EH (cell line): ENCODE measurements at places on chromosomes 12 and 14.

GRCh38 chr14:61563162-61563511 is 132.2 kb upstream of the HIF1A start:
- DNase-seq: no peak

GRCh38 chr12:44357494-44357893 is 518.6 kb downstream of the NELL2 start:
- peak; percentile 7 for DNase-seq

DNA sequence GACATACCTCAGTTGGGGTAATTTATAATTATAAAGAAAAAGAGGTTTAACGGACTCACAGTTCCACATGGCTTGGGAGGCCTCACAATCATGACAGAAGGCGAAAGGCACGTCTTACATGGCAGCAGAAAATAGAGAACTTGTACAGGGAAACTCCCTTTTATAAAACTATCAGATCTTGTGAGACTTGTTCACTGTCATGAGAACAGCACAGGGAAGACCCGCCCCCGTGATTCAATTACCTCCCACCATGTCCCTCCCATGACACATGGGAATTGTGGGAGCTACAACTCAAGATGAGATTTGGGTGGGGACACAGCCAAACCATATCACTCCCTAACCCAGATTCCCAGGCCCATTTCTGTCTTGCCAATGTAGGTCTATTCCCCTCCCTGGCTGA is 22.1 kb downstream of the MYO1H start:
- no peak for DNase-seq

DNA sequence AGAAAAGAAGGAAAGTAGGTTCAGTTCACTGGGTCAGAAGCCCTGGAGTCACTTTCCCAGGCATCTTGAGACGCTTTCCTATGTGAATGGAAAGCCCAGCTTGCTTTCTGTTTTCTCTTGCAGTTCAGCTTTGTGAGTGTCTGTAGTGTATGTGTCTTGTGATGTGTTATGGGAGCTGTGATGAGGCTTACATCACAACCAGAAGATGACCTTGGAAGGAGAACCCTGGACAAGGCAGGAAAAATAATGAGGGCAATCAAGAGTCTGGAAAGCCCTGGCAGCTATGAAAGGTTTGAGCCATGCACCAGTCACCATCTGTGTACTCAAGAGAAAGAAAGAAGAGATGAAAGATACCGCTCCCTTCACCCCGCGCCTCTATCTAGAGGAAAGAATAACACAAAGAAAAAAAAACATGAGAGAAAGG is 35.2 kb upstream of the PTGR2 start:
- DNase-seq: no peak

- peak; percentile 78 for DNase-seq
Measured at GRCh38 chr12:111596985-111597830, 1.9 kb downstream of the ATXN2 start.

GRCh38 chr12:54273981-54274380 is 5.9 kb downstream of the CBX5 start:
- DNase-seq: no peak

GRCh38 chr12:29734734-29735133 is 49.0 kb downstream of the TMTC1 start:
- DNase-seq: no peak

DNA sequence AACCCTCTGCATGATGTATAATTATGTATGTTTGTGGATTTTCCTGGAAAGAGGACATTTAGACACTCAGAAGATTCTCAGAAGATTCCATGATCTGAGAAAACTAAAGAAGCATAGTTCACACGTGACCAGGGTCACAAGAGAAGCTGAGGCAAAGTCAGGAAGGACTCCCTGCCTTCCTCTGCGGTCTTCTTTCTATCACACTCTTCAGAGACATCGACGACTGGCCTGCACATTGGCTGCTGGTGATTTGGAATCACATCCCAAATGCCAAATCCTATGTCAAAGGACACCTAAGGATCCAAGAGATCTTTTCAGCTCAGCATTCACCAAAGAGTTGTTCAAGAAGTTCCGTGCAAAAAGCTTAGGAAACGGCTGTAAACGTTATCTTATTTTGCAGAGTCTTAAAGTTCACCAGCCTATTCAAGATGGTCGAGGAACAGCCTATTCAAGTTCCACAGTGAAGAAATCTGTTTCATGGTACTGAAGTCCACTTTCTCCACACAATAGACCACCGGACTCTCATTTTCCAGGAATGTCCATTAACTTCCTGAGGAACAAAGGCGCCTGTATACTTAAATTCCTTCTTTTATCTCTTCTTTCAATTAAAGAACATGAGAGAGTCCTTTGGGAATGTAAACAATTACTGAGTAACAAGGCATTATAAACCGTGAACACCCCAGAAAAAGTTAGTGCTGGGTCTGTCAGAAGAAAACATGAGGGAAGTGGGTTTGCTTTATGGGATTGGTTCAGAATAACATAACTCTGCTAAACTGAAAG is 42.1 kb downstream of the IGF1 start:
- DNase-seq: peak; percentile 88

DNA sequence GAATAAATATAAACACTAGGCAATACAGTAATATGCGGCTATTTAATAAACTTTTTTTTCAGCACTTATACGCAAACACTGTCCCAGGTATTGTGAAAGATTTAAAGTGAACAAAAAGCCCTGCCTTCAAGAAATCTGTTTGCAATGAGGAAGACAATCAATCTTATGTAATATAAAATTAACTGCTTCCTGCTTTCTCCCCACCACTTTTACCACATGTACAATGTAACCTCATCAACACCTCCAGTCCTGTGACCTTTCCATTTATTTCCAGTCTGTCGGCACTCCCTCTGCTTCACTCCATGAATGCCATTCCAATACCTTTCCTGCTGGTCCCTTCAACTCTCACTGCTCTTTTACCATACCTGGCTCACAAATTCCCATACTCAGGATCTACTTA is 10.5 kb downstream of the SNX6 start:
- no peak for DNase-seq

DNA sequence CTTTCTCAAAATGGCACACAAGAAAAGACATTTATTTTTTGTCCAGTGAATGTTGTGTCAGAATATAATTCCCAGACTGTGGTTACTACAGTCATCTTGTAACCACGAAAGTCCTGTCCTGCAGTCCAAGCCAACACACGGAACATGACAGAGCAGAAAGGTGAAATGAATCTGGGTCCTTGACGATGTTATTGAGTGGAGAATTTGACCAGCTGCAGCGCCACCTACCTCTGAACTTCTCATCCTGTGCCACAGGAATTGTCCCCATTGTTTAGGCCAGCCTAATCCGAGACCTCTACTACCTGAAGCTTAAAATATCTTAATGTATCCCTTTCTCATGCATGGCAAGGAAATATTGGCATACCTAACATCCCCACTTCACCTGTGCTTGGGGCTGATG is 64.1 kb upstream of the OTX2 start:
- DNase-seq: peak; percentile 1

- DNase-seq: no peak
Measured at GRCh38 chr12:121444842-121445202, 44.9 kb downstream of the RNF34 start.

- no peak for DNase-seq
Measured at GRCh38 chr12:82363990-82364389, 5.7 kb downstream of the METTL25 start.

GRCh38 chr12:75764091-75764841 is 252.9 kb upstream of the KRR1 start:
- DNase-seq: no peak

GRCh38 chr12:98924-99352 is 32.4 kb downstream of the IQSEC3 start:
- no peak for DNase-seq

DNA sequence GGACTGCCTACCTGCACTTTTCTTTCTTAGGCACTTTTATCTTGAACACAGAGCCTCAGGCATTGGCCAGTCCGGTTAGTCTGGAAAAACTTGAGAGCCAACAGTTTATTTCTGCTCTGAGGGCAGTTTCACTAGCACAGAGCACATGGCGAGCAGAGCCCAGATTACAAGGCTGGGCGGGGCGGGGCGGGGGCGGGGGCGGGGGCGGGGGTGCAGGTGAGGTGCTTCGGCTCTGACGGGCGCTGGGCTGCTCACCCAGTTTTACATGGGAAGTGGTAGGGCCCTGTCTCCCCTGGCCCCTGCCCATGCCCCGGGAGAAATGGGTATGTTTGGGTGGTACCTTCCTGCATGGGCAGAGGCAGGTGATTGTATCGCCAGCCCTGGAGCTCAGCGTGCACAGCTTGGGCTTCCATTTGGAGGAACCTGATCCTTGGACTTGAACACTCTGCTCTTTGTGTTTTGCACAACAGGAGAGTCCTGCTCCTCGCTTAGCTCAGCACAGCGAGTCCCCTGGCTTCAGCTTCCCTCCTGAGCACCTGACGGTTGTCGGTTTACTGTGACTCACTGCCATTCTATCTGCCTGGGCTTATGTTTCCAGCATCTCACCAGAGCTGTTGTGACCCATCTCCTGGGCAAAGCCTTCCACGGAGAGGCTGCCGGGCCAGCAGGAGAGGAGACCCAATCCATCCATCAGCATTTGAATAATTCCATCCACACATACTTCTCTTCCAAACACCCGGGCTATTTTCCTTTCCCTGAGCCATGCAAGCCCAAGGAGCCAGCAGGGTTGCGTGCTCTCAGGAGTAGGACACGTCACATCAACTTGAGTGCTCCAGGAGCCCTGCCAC is 108.5 kb downstream of the ARF6 start:
- peak; percentile 96 for DNase-seq

- no peak for DNase-seq
Measured at GRCh38 chr12:125249066-125249824, 184.0 kb downstream of the AACS start.

DNA sequence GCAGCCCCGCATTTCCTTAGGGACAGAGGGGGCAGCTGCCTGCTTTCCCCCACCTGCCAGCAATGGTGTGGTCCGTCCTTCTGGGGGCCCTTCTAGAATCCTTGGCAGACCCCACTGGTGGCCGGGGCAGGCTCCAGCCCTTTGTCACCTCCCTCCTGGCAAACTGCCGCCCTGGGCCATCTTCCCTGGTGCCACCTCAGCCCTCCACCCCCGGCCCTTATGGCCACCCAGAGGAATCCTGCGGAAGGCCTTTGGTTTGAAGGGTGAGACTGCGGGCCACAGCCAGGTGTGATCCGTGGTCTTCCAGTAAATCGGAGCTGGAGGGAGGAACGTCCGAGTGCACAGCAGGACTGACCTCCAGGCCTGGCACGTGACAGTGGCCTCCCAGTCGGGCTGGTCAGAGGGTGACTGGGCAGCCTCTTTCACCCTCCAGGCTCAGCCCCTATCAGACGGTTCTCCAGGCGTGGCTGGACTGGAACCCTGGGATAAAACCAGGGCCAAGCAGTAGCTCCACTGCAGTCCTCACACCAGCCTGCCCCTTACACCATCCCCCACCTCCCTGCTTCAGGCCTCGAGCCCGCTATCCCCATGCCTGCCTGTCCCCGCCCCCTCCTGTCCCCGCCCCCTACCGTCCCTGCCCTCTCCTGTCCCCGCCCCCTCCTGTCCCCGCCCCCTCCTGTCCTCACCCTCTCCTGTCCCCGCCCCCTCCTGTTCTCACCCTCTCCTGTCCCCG is 12.4 kb downstream of the FBRSL1 start:
- DNase-seq: peak; percentile 7

- DNase-seq: no peak
Measured at GRCh38 chr12:8689681-8690080, 8.1 kb upstream of the RIMKLB start.

- peak; percentile 60 for DNase-seq
Measured at GRCh38 chr14:30193101-30193500, 265.5 kb upstream of the PRKD1 start.

DNA sequence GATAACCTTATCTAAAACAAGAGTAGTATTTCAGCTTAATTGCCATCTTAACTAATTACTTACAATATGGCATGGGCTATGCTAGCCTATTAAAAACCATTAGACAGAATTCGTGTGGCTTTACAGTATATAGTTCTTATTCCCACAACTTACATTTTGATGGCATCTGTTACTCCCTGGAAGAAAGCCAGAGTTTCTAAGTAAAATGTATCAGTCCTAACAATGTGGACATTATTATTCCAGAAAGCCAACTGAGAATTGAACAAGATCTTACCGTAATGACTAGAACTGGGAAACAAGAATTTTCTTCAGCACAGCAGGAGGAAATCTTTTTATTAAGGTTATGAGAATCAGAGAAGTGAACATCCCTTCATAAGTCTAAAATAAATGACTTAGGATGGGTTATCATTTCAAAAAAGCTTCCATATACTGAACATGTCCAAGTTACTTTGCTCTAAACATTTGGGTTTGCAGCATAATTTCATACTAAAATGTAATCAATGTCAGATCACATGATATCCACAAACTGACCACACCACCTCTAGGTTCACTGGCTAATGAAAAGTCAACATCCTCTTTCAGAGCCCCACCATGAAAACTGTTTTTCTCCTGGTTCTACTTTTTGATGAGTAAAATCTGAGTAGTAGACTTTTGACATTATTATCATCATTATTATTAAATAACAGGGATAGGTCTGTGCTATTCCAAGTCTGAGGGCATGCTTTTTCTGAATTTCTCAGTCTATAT is 179.7 kb downstream of the SSPN start:
- DNase-seq: no peak

DNA sequence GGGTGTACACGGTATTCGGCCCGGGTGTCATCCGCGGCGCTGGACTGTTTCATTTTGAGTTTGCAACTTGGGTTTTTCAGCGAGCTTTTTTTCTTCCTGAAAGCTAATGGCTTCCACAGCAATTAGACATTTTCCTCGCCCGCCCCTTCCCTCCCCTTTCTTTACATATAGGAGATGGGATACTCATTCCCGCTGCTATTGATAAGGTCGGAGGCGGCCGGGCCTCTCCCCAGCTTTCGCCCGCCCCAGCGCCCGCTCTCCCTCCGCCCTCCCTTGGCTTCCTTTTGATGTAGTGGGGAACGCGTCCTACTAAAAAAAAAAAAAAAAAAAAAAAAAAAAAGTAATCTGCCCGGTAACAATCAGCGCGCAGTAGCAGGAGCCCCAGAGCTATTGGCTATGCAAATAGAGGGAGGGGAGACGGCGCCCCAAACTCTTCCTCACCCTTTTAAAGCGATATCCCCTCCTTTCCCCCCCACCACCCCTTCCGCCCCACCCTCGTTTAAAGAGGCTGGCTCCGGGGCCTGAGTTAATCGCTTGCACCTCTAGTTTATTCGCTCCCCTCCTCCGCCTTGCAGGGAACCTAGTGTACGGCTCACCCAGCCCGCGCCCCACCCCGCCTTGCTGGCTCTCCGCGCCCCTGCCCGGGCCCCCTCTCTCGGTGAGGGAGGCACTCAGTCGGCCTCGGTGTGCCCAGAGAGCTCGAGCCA is 1.7 kb upstream of the CCND2 start:
- DNase-seq: no peak

- DNase-seq: no peak
Measured at GRCh38 chr14:54877015-54877702, 25.5 kb downstream of the GCH1 start.

DNA sequence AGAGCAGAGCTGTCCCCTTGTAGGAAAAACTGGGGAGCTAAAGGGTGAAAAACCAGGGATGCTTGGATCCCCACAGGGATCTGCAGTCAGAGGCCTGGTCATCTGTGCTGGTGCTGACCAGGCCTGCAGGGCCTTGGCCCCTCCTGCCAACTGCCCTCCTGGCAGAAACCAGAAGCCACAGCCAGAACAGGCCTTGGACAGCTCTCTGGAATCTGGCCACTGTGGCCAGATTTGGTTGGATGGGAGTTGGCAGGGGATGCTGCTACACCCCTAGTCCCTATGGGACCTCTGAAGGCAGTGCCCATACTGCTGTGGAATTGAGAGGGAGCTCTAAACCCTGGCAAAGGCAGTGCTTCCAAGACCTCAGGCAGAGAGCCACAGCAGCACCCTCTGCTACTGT is 9.2 kb upstream of the GPX2 start:
- DNase-seq: no peak

- no peak for DNase-seq
Measured at GRCh38 chr14:85512451-85512850, 17.5 kb upstream of the FLRT2 start.

- no peak for DNase-seq
Measured at GRCh38 chr12:109767456-109767855, 53.8 kb downstream of the FAM222A start.
